ENCODE measurements at places on chromosomes 1 and 21.
A peak's percentile ranks its signal among the peaks of the same experiment; 100 is the strongest.

DNA sequence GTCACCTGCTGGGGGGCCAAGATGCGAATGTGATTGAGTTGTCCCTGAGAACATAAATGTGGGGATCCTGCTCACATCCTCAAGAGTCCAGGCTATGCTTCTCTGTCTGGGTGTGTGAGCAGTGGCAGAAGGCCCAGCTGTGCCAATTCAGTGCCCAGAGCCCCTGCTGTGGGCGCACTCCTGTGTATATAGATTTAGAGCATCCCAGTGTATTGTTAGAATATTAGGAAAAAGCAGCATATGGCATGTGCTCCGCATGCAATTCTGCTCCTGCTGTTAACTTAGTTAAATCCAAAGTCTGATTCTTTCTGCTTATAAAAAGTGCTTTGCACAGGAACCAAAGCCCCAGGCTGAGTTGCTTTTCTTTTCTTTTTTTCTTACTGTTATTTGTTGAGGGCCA is 37.8 kb downstream of the FAM78B start:
- DNase-seq: no peak

DNA sequence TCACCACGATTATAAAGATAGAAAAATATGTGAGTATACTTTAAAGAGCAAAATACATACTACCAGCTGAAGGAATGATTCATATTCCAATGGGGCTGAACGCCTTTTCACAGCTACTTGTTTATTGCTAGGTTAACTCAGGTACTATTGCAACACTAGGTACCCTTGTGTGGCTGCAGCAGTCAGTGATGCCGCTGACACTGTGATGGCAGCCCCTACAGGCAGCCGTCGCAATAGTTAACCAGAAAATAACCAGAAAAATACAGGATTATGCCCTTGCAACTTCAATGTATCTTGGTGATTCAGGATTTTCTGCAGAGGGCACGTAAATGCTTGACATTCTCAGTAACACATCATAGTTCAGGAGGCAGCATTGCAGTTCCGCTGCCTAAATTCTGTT is 1.6 kb upstream of the MARK1 start:
- DNase-seq: no peak

DNA sequence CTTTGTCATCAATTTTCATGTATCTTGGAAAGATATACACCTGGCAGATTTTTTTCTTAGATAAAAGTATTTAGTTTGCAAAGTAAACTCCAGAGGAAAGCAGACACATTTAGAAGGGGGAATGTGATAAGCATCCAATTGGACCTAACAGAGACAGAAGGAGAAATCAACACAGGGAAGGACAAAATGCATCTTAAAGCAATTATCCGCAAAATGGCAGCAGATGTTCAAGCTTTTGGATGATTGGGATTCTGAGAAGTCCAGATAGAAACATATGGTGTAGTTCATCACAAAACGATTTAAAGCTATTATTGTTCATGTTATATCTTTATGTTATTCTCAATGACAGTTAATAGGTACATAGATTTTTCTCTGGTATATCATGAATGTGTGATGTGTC is 1153.1 kb upstream of the B3GALT2 start:
- DNase-seq: no peak

- DNase-seq: peak; percentile 93
Observed at GRCh38 chr1:93625582-93626327, 55.9 kb downstream of the BCAR3 start.

GRCh38 chr1:50841791-50842387 is 118.2 kb downstream of the FAF1 start:
- DNase-seq: no peak

GRCh38 chr1:9510130-9510529 is 29.1 kb upstream of the SLC25A33 start:
- no peak for DNase-seq

GRCh38 chr1:190619724-190620123 is 142.1 kb upstream of the BRINP3 start:
- no peak for DNase-seq

- no peak for DNase-seq
Observed at GRCh38 chr1:211896958-211897357, 66.4 kb upstream of the LPGAT1 start.

DNA sequence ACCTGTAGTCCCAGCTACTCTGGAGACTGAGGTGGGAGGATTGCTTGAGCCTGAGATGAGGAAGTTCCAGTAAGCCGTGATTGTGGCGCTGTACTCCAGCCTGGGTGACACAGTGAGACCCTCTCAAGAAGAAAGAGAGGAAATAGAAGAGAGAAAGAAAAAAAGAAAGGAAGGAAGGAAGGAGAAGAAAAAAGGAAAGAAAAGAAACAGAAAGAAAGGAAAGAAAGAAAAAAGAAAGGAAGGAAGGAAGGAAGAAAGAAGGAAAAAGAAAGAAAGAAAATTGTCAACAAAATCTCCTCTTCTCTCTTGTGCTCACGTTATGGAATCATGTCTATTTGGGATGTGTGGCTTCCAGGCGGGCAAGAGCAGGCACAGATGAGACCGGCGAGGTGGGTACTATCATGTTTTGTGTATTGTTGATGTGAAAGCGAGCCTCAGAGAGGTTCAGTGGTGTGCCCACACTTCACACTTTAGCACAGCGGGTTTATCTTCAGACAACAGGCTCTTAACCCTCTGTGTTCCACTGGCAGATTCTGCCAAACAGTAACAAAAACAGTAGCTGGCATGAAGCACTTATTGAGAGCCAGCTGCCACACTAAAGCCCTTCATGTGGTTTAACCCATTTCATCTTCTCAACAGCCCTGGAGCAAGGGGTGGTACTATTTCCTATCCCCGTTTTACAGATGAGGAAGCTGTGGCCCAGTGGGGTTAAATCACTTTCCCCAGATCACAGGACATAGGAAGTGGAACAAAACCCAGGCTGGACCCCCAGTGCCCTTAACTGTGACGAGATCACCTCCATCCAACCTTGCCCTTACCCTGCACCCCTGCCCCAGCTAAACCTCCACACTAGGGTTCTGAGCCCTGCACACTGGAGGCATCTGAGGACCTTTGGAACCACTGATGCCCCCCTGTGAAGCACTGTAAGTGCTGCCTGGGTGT is 94.7 kb upstream of the TARDBP start:
- DNase-seq: no peak

DNA sequence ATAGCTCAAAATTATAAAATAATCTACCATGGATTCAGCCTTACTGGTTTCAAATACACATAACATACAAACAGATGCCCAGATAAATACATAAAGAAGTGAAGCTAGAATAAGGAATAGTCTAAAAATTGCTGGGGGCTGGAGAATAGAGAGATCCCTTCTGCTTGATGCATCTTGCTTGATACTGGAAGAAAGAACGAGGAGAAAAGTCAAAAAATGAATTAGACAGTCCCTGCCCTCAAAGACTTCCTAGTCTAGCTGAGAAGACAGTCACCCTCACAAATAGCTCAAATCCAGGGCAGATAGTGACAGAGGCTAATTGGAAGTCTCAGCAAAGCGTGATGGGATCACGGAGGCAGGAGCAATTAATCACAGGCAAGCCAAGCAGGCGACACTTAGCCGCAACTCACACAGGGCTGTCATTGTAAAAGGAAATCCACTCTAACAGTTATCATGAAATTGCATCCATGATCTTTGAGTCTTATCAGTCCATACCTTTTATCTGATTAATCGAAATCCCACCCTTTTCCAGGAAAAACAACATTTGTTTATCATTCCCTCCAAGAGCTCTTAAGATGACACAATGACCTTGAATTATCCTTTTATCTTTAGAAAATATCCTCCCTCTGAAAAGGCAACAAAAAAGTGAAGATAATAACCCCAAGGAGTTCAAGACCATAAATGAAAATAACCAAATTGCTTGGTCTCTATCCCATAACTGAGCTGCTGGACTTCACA is 59.7 kb upstream of the TIAM1 start:
- no peak for DNase-seq

GRCh38 chr1:18199462-18199861 is 91.9 kb downstream of the IGSF21 start:
- no peak for DNase-seq

DNA sequence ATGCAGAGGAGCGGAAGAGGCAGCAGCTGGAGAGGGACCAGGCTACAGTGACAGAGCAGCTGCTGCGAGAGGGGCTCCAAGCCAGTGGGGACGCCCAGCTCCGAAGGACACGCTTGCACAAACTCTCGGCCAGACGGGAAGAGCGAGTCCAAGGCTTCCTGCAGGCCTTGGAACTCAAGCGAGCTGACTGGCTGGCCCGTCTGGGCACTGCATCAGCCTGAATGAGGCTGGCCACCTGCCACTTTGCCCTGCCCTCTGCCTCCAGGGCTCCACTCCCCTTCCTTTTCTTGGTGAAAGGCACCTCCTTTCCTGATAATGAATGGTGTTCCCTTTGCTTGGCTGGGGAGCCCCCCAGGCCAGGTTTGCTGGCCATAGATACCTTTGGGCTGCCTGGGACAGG is 3.3 kb upstream of the HMGN2 start:
- no peak for DNase-seq

- DNase-seq: no peak
Observed at GRCh38 chr1:61436491-61437120, 288.3 kb downstream of the TM2D1 start.

DNA sequence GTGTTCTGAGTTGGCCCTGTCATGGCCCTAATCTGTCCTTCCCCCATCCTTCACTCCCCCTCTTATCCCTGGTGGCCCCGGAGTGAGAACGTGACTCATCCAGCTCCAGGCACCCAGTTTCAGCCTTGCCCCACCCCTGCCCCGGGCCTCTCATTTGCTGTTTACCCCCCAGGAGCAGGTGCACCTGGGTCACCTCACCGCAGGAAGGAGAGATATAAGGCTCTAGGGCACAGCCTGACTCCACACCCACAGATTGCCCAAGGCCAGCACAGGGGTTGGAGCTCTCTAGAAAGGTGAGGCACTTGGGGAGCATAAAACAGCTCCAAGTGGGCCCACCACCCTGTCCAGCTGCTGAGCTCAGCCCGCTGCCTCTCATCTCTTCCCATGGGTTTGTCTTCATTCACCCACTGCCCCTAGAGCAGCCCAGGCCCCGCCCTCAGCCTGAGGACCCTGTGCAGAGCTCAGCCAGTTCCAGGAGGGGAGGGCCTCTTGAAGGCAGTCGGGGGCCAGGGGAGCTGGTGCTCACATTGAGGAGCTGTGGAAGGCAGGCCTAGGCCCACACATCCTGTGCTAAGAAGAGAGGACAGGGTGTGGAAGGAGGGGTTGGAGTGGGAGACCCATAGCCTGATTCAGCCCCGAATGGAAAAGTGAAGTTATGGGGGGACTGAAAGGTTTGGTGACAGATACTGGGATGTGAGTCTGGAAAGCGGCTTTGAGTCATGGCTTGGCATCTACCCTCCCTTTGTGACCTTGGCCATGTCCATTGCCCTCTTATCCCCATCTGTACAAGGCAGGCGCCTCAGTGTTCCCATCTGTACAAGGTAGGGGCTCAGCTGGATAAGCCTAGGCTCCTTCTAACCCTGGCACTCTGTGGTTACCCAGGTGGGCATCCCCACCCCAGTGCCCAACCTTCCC is 16.1 kb upstream of the GPR37L1 start:
- DNase-seq: no peak

DNA sequence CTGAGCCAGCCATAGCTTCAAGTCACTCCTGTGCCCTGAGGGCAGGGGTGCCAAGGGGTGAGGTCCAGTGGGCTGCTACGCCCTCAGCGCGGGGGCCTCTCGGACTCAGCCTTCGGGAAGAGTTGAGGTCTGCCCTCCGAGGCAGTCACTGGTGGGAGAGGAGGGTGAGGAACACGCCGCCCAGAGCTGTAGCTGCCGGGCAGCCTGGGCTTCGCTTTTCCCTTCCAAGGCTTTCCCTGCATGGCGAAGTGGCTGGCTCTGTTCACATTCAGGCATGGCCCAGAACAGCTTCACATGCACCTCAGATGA is 43.0 kb upstream of the C1orf174 start:
- no peak for DNase-seq

DNA sequence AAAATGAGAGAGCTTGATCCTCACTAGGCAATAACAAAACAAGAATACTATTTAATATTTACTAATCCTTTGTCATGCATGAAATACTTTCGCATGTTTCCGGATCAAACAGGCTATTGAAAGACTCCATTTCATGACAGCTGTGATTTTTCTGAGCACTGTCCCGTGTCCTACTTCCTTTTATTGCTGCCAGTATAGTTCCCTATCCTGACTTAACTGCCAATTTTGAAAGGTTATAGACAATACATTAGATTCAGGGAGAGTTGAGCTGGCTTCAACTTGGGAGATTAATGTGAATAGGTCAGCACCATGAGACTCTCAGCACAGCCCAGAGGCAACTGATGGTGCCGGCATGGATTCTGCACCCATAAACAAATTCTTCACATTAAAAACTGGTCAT is 225.8 kb downstream of the VAV3 start:
- no peak for DNase-seq

DNA sequence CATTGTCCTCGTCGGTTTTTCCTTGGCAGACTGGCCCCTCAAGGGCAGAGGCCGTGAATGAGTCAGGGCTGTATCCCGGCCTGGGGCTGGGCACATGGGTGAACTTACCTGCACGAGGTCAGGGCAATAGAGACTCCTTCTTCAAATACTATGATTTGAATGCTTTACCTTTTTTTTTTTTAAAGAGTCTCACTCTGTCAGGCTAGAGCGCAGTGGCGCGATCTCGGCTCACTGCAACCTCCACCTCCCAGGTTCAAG is 5.0 kb downstream of the LAPTM5 start:
- no peak for DNase-seq

GRCh38 chr1:236786453-236786852 is 8.6 kb upstream of the MTR start:
- no peak for DNase-seq

- no peak for DNase-seq
Observed at GRCh38 chr1:38132681-38133080, 86.1 kb upstream of the POU3F1 start.

- no peak for DNase-seq
Observed at GRCh38 chr1:75618382-75618781, 7.5 kb upstream of the SLC44A5 start.

DNA sequence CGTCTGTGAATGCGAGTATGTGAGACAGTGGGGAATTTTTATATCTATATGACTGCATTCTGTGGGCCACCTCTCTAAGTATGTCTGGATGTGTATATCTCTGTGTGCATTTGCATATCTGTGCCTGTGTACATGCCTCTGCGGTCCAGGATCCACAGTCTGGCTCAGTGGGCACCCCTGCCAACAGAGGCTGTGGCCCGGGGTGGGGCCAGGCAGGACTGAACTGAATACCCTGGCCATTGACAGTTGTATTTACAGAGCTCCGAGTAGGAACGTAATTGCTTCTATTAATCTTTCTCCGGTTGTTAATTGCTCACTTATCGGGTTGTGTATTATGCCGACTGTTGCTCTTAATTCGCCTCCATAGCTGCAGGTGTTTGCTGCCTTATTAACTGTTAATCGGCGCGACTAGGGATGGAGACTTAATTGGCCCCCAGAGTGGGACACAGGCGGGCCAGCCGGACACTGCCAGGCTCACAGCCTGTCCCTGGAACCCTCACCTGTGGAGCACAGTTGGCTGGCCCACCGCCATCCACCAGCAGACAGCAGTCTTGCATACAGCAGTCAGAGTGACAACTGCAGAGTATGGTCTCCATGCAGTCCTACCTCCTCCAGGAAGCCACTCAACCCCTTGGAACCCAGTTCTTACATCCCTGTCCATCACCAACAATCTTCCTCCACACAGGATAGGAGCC is 22.4 kb upstream of the ADGRB2 start:
- no peak for DNase-seq

GRCh38 chr1:48920851-48921250 is 144.2 kb upstream of the BEND5 start:
- no peak for DNase-seq
